RCC 7860 (cell line): ENCODE measurements at places on chromosomes 3 and 15.
A peak's percentile ranks its signal among the peaks of the same experiment; 100 is the strongest.

DNA sequence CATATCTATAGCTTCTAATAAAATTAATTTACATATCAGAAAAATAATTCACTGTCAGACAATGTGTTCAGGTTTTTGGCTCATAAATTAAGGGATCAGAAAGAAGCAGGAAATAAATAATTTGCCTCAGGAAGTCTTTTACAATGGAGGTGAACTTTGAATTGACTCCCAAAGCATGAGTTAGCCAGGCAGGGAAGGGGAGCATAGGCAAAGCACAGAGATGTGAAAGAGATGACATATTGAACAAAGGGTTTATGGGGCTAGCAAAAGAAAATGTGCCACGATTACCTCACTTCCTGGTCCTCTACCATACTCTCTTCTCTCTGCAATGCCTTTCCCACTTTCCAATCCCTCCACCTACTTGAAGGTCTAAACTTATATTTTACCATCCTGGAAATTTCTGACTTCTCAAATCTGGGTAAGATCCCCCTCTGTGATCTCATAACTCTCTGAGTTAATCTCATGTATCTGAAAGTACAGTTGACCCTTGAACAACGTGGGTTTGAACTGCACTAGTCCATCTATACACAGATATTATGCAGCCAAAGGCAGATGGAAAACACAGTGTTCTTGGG is 4.1 kb upstream of the HEXA start:
- DNase-seq, result no peak

DNA sequence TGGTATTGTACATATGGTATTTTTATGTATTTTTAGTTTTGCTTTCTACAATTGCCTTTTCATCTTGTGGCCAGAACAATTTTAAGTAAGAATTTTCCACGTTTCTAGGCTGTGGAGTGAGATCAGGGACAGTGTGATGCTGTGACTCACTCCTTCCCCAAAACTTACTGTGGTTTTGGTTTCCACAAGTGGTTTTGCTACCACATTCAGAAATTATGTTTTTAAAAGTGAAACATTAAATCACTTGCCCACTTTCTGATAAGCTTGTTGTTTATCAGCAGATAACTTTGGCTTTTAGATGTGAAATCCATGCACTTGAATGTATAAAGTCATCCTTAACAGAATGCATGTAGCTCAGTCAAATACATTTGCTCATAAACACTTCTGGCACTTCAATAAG is 192.2 kb upstream of the THRB start:
- DNase-seq, result peak; percentile 9

GRCh38 chr3:13541691-13542090 is 7.2 kb upstream of the FBLN2 start:
- DNase-seq, result no peak

DNA sequence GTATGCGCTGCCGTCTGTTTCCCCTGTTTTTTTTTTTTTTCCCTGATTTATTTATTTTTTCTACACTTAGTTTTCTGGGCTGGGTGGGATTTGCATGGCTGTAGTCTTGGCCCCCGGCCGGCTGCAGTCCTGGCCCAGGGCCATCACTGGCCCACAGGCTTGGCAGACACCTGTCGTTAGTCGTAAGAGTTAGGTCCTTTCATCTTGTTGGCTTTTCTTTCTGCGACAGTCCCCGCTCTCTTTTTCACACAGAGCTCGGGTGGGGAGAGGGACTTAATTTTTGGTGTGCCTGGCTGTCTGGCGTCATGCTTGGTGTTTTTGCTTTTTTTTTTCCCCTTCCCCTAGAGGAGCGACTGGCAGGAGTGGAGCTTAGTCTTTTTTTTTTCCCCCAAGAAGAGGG is 183.4 kb downstream of the KLF13 start:
- DNase-seq, result no peak

- DNase-seq, result no peak
Observed at GRCh38 chr3:171342200-171342599, 118.0 kb downstream of the TNIK start.

DNA sequence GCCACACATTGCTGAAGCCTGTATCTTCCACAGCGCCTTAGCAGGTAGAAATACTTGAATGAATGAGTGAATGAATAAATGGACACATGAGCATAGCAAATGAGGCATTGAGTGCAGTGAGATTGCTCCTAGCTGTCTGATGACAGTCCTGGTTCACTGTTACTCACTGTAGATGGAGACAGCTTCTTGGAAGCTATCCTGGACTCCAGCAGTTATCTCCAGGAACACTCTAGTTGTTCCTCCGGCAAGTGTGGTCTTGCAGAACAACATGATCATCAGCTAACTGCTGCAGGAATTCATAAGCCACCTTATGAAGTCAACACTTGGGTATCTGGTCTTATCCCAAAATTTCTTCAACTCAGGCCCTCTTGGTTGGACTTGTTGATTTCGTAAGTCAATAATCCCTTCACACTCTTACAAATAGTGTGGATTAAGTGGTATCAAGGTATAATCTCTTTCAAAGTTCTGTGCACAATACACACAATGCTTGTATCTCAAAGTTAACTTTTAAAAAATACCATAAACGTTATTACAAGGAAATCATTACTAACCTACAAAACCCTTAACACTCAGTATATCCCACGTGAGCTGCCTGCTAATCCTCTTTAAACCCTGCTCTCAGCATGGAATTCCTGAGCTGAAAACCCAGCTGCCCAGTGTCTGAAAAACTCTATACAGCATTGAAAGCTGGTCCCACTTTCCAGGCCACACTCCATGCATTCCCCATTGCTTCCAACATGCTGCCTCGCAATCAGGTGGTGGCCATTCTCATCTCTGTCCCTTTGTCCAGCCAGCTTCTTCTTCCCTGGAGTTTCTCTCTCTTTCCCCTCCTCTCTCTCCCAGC is 14.4 kb upstream of the ZBTB38 start:
- DNase-seq, result no peak

DNA sequence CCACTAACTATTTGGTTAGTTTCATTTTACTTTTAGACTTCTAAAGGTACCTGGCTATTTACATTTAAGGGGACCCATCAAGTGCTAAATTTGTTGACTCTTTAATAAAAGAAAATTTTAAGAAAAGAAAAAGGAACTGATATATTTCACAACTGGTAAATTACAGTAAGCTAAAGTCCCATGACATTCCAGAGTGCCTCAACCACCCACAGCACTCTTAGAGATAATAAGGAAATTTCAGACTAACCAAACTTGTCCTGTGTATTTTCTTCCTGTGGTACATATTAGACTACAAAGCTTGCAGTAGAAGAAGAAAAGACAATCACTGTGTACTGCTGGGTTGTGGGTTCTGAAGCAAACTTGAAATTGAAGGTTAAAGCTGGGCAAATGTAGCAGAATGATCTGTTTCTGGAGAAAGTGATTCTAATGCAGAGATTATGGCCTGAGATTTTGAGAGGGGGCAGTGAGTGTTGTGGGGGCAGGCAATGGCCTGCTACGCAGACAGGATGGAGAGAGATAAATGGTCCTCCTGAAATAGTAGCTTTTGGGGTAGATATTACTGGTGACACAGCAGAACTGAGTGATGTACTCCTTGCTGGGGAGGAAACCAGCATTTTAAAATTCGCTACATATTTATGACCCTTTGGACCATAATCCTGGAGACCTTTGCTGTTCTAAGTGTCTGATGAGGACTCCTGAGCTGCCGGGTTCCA is 24.5 kb upstream of the MFSD1 start:
- no peak for DNase-seq

GRCh38 chr15:57553526-57553925 is 38.2 kb upstream of the MYZAP start:
- DNase-seq, result no peak

GRCh38 chr15:97967881-97968280 is 7.4 kb downstream of the ARRDC4 start:
- no peak for DNase-seq

GRCh38 chr3:123883111-123883510 is 1.0 kb downstream of the MYLK start:
- DNase-seq, result no peak

DNA sequence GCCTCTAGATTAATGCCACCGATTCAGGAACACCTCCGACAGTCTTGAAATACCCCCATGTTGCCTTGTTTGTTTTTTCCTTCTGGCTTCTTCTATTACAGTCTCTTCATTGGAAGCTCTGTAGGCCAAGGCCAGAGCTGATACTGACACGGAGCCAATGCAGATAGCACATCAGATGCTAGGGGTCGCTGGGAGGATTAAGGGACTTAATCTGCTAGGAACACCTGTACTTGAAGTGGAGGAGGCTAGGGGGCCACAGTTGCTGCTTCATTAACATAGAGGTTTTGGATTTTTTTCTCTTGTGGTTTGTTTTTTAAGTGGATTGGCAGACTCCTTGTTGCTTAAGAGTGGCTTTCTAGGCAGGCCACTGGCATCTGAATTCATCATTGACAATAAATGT is 49.6 kb downstream of the PARP14 start:
- DNase-seq, result no peak

DNA sequence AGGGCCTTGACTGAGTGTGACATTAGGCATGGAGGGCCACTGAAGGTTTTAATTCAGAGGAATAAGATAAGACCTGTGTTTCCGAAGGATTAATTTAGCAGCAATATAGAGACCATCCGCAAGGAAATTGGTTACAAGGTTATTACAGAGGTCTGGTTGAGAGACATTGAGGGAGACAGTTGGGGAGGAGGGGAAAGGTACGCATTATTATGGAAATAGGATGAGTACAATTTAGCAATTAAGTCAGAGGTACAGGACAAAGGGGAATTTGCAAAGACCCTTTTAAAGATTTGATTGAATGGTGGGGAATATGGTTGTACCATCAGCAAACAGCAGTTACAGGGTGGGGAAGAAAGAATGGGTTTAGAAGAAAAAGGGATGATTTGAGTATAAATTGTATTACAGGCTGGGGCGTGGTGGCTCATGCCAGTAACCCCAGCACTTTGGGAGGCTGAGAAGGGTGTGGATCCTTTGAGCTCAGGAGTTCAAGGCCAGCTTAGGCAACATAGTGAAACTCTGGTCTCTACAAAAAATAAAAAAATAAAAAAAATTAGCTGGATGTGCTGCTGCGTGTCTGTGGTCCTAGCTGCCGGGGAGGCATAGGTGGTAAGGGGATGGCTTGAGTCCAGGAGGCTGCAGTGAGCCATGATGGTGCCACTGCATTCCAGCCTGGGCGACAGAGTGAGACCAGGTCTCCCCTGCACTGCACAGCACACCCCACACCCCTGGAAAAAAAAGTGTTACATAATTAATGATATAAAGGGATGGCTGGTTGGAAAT is 11.3 kb downstream of the ARL8B start:
- no peak for DNase-seq

- no peak for DNase-seq
Observed at GRCh38 chr15:95249524-95249923, 1018.2 kb downstream of the MCTP2 start.

GRCh38 chr3:186380622-186381380 is 18.8 kb upstream of the DGKG start:
- DNase-seq, result no peak

GRCh38 chr3:99330281-99330680 is 308.1 kb upstream of the COL8A1 start:
- no peak for DNase-seq

GRCh38 chr3:24220859-24221657 is 273.6 kb downstream of the THRB start:
- peak; percentile 85 for DNase-seq

GRCh38 chr3:73558727-73559075 is 66.0 kb downstream of the PDZRN3 start:
- no peak for DNase-seq

- no peak for DNase-seq
Observed at GRCh38 chr3:67558426-67558825, 96.0 kb downstream of the SUCLG2 start.

- DNase-seq, result peak; percentile 86
Observed at GRCh38 chr3:142586803-142587406, 8.4 kb upstream of the ATR start.

GRCh38 chr15:75335705-75336355 is at the start of gene COMMD4:
TSS of gene COMMD4 (plus strand) at chr15:75336063. CDS start at chr15:75336090, 27 bp downstream.
- peak; percentile 85 for DNase-seq

- DNase-seq, result no peak
Observed at GRCh38 chr15:101455291-101456025, 34.0 kb downstream of the PCSK6 start.

DNA sequence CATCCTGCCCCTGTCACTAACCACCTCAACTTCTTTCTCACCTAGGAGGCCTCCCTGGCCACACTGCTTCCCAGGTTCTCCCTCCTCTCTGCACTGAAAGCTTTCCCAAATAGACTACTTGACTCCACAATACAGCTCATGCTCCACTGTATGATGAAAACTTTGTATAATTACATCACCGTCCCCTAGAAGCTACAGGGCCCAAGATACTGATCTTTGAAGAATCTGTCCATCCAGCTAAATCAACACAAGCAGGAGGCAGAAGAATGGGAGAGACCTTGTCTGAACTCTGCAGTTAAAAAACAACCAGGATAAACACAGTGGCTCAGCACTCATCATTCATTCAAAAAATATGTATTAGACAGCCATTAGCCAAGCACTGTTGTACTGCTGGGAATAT is 26.4 kb upstream of the RPS17 start:
- DNase-seq, result no peak

- DNase-seq, result no peak
Observed at GRCh38 chr15:72195101-72195511, 2.5 kb downstream of the GRAMD2A start.

DNA sequence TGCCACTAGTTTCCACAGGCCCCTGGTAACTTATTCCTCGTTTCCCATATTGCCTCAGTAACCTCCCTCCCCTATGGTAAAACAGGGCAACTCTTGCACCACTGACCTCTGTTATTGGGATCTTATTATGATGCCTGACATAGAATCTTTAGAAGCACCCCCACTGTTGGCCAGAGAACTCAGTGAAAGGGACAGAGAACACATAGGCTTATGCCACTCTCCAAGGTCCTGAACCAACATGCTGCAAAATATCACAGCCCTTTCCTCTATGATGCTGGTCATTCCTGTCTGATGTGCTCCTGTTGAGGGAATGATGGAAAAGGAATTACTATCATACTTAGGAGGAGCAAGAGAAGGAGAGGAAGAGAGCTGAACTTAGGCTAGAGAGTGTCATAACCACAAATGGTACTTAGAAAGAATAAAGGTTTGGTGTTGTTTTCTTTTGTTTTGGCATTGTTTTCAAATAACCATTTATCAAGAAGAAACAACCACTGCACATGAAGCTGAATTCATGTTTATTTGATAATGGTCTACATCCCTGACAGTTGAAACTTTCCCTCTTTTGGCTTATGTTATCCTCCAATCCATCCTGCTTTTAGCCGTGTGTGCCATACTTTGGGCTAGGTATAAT is 330.2 kb downstream of the EPHB1 start:
- DNase-seq, result no peak

- DNase-seq, result peak; percentile 43
Observed at GRCh38 chr3:195522254-195523023, 20.7 kb downstream of the PPP1R2 start.

GRCh38 chr3:117133066-117133465 is 423.5 kb downstream of the TUSC7 start:
- DNase-seq, result no peak

DNA sequence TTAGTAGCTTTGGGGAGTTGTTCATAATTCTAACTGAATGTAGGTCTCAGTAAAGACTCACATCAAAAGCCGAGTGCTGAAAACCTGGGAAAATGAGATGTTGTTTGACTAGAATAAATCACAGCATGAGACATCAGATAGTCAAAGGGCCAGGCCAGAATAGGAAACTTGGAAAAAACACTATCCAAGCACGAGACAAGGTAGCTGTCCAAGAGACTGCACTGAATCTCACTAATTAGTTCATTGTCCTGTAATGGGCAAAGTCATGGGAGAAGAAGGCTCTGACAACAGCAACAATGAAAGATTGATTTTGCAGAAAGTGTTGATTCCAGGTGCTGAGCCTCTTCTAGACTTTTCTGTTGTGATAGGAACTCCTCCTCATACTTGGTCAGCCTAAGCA is 314.2 kb downstream of the ROBO1 start:
- no peak for DNase-seq

GRCh38 chr15:58223432-58223831 is 85.3 kb downstream of the AQP9 start:
- DNase-seq, result no peak
